ENCODE measurements at places on chromosomes 3 and 15.

- DNase-seq, result no peak
Observed at GRCh38 chr15:42146551-42147430, 9.6 kb downstream of the PLA2G4F start.

GRCh38 chr3:14925729-14926591 lies 21.4 kb upstream of the NR2C2 start:
- DNase-seq, result no peak

GRCh38 chr15:99721896-99722295 lies 11.3 kb downstream of the LYSMD4 start:
- no peak for DNase-seq

GRCh38 chr15:37995461-37996347 lies 61.3 kb downstream of the TMCO5A start:
- no peak for DNase-seq

DNA sequence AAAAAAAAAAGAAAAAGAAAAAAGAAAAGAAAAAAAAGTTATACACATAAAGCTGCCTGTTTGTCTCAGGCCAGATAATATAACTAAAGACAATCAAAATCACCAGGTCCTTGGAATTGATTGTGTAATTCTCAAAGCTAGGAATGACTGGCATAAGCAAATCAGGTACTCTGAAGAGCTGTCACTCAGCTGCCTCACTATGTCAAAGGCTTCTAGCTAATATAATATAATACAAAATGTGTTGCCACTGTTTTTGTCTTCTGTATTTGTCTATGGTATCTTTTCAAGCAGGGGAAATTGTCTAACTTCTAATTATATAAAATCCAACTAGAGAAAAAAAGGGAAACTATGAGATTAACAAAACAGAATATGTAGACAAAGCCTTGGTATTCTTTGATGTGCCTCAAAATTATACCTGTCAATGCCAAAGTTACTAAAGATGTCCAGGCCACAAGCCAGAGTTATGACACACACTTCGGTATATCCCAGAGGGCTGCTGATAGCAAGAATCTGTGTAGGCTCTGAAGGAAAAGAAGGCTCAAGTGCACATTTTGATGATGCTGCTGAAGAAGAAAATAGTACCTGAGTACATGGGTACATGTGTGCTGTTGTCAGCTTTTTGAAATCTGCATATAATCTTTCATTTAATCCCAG lies 37.0 kb upstream of the NR2E3 start:
- no peak for DNase-seq

DNA sequence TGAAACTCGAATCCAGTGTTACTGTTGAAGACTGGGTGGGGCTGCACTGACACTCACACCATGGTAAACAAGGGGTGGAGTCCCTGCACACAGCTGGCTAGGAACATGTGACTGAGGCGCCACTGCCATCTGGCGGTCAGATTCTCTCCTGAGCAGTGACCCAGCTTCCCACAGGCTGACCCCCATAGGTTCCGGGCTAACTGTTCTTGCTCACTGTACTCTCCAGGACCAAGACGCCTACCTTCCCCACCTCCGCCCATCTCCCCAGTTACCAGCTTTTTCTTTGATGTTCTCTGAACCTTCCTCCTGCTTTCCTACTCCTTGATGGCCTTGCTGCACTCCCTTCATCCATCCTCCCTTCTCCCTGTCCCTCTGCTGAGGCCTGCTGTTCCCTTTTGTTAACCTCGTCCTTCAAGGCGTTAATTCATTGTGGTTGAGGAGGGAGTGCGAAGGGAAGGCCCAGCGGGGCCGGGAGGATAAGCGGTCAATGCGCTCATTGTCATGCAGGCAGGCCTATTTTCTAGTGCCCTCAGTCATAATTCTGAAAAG lies 115.2 kb downstream of the ATP8B4 start:
- peak; percentile 30 for DNase-seq

DNA sequence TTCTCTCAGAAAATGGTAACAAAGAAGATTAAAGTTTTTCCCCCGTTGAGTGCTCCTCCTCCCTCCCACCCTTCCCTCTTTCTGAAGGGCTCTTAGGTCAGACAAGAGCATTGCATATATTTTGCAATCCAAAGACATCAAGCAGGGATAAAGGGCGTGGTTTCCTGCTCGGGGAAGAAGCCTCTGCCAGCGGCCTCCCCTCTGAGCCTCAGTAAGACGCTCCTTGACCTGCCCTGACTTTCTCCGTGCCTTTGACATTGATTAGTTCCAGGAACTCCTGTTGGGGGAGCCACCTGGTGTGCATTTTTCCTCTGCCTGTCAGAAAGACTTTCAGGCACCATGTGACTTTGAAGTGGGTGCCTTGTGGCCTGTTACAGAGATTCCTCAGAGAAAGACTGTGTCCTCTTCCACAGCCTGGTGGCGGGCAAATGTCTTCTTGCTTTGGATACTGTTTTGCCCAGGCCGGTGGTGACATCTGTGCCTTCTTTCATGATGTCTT lies 87.2 kb upstream of the TBL1XR1 start:
- peak; percentile 13 for DNase-seq

Data from activated naive CD4-positive, alpha-beta T cell treated with anti-CD3 and anti-CD28 coated beads, Interleukin-2, amount 50 U/mL, for 16 hours (primary cell).